Aortic smooth muscle cell (primary cell): ENCODE measurements at places on chromosomes 5 and 9. TPM values are rescaled to one million over a fixed set of nuclear protein-coding genes. Genes with fewer than 3 reads are reported as not detected.

PCDHA2 gene
- 0.06 TPM in 1 of 2 replicates, not detected in the other for total RNA-seq

RC3H2 gene
- 50.6 and 60.5 TPM in 2 replicates for total RNA-seq

RAI14 gene
- total RNA-seq = 80.5 and 89.8 TPM in 2 replicates

GABRA6 gene
- not detected in 2 replicates for total RNA-seq

NUTM2G gene
- not detected in 2 replicates for total RNA-seq

FRMD3 gene
- 3.7 and 3.9 TPM in 2 replicates for total RNA-seq

PCDHA4 gene
- 0.26 and 0.37 TPM in 2 replicates for total RNA-seq

OR13C2 gene
- not detected in 2 replicates for total RNA-seq

MLANA gene
- not detected in 2 replicates for total RNA-seq

IL4 gene
- not detected in 2 replicates for total RNA-seq

SH3GL2 gene
- 0.13 TPM in 1 of 2 replicates, not detected in the other for total RNA-seq

SVEP1 gene
- total RNA-seq = 3.5 and 4.4 TPM in 2 replicates

NR2F1-AS1 gene
- total RNA-seq = 9.8 and 14.6 TPM in 2 replicates

IFNA10 gene
- total RNA-seq = not detected in 2 replicates

BRD3 gene
- total RNA-seq = 5.7 and 9.1 TPM in 2 replicates

OR1J2 gene
- 0.53 TPM in 1 of 2 replicates, not detected in the other for total RNA-seq

PKD2L2 gene
- total RNA-seq = not detected in 2 replicates

SPATA6L gene
- 0.79 and 0.81 TPM in 2 replicates for total RNA-seq

ENTREP1 gene
- total RNA-seq = 0.13 and 0.25 TPM in 2 replicates

GARNL3 gene
- 5.0 and 7.7 TPM in 2 replicates for total RNA-seq

CENPK gene
- 14.9 and 15.2 TPM in 2 replicates for total RNA-seq

PCDHA13 gene
- under 0.01 and 0.19 TPM in 2 replicates for total RNA-seq

HSD17B3 gene
- total RNA-seq = 0.13 TPM in 1 of 2 replicates, not detected in the other

LCNL1 gene
- 0.44 and 1.6 TPM in 2 replicates for total RNA-seq

IL5 gene
- total RNA-seq = not detected in 2 replicates

CLTB gene
- 155 and 185 TPM in 2 replicates for total RNA-seq

GFI1B gene
- 0.19 TPM in 1 of 2 replicates, not detected in the other for total RNA-seq

AQP7 gene
- total RNA-seq = 0.40 and 1.8 TPM in 2 replicates

AIF1L gene
- total RNA-seq = 0.75 and 0.92 TPM in 2 replicates

SPINK1 gene
- not detected in 2 replicates for total RNA-seq

CNTNAP3B gene
- total RNA-seq = 25.0 and 67.8 TPM in 2 replicates

PROB1 gene
- 0.31 and 0.40 TPM in 2 replicates for total RNA-seq

PCDHA6 gene
- total RNA-seq = 0.26 and 0.44 TPM in 2 replicates

PCDHB10 gene
- total RNA-seq = 0.66 and 1.1 TPM in 2 replicates

CCL19 gene
- not detected in 2 replicates for total RNA-seq

NRARP gene
- 0.25 and 0.53 TPM in 2 replicates for total RNA-seq

EPB41L4B gene
- under 0.01 and 0.25 TPM in 2 replicates for total RNA-seq

MYOT gene
- not detected in 2 replicates for total RNA-seq

SLC2A6 gene
- total RNA-seq = 12.1 and 14.3 TPM in 2 replicates

P4HA2 gene
- 114 and 136 TPM in 2 replicates for total RNA-seq

TAF11L12 gene
- not detected in 2 replicates for total RNA-seq

PNPLA7 gene
- 1.3 and 1.7 TPM in 2 replicates for total RNA-seq

MYOZ3 gene
- total RNA-seq = 0.37 and 0.40 TPM in 2 replicates

MEIKIN gene
- total RNA-seq = 0.06 TPM in 1 of 2 replicates, not detected in the other

NMUR2 gene
- not detected in 2 replicates for total RNA-seq

MYORG gene
- 0.92 and 1.2 TPM in 2 replicates for total RNA-seq

TEX48 gene
- not detected in 2 replicates for total RNA-seq

OGN gene
- 2.0 and 16.8 TPM in 2 replicates for total RNA-seq

PCDHB7 gene
- 0.79 and 1.1 TPM in 2 replicates for total RNA-seq

CMBL gene
- 5.8 and 7.3 TPM in 2 replicates for total RNA-seq

GLDC gene
- total RNA-seq = 3.3 and 5.5 TPM in 2 replicates

ATP10B gene
- not detected in 2 replicates for total RNA-seq

IRX2 gene
- total RNA-seq = 0.62 and 3.7 TPM in 2 replicates

SIGMAR1 gene
- total RNA-seq = 40.0 and 56.3 TPM in 2 replicates

EDIL3 gene
- 467 and 512 TPM in 2 replicates for total RNA-seq
